Stimulated activated CD8-positive, alpha-beta memory T cell treated with anti-CD3 and anti-CD28 coated beads, Interleukin-15, amount 100 ng/mL, for 4 hours (primary cell): ENCODE measurements at places on chromosomes 1 and 21.

- no peak for DNase-seq
Observed at GRCh38 chr1:27143401-27143800, 11.5 kb downstream of the SLC9A1 start.

DNA sequence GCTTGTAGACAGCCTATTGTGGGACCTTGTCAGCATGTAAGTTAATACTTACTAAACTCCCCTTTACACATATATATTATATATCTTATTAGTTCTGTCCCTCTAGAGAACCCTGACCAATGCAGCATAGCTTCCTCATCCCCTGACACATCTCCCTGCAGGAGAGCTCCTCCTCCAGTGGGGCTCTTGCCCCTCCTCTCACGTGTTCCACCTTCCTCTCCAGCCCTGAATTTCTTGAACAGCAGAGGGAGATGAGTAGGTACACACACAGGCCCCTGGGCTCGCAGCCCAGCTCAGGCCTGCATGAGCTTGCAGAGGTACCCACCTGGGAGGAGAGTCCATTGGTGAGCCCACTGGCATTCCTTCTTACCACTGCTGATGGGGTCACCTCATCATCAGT is 27.3 kb upstream of the GOLT1A start:
- DNase-seq: no peak

- DNase-seq: no peak
Observed at GRCh38 chr1:224406216-224406615, 28.4 kb downstream of the WDR26 start.

DNA sequence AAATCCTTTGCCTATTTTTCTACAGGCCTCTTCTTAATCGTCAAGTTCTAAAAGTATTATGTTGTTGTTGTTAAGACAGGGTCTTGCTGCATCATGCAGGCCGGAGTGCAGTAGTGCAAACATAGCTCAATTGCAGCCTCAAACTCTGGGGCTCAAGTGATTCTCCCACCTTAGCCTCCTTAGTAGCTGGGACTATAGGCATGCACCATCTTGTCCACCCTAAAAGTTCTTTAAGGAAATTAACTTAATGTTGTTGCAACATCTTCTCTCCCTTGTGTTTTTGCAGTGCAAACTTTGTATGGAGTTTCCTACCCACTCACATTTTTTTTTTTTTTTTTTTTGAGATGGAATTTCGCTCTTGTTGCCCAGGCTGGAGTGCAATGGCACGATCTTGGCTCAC is 4.1 kb upstream of the VHLL start:
- no peak for DNase-seq

DNA sequence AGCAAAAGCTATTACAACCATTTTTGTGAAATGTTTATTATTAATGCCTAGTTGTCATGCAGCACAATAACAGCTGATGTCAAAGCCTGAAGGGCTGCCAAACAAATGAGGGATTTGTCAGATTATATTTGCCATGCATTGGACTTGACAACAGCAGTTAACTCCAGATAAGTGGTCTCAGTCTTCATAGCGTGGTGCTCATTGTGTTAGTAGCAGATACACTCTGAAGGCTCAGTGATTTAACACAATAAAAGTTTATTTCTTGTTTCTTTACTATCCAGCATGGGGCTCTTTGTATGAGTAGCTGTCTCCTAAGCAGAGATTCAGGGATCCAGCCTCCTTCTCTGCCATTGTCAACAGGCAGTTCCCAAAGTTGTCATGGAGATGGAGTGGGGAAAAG is 76.0 kb upstream of the PTGFRN start:
- DNase-seq: no peak

DNA sequence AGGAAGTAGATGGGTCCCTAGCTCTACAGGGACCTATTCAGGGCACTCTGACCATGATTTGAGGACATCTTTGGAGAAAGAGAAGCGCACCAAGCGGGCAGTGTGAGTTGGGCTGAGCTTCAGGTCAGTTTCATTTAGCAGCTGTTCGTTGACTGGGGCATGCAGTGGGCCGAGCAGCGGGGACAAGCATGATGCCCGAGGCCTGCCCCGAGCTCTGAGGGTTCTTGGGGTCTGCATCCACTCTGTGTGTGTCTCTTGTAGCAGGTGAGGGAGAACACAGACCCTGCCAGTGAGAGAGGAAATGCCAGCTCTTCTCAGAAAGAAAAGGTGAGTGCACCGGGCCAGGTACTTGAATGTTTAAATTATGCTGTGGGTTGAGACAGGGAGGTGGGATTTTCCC is 5.4 kb downstream of the THAP3 start:
- no peak for DNase-seq

DNA sequence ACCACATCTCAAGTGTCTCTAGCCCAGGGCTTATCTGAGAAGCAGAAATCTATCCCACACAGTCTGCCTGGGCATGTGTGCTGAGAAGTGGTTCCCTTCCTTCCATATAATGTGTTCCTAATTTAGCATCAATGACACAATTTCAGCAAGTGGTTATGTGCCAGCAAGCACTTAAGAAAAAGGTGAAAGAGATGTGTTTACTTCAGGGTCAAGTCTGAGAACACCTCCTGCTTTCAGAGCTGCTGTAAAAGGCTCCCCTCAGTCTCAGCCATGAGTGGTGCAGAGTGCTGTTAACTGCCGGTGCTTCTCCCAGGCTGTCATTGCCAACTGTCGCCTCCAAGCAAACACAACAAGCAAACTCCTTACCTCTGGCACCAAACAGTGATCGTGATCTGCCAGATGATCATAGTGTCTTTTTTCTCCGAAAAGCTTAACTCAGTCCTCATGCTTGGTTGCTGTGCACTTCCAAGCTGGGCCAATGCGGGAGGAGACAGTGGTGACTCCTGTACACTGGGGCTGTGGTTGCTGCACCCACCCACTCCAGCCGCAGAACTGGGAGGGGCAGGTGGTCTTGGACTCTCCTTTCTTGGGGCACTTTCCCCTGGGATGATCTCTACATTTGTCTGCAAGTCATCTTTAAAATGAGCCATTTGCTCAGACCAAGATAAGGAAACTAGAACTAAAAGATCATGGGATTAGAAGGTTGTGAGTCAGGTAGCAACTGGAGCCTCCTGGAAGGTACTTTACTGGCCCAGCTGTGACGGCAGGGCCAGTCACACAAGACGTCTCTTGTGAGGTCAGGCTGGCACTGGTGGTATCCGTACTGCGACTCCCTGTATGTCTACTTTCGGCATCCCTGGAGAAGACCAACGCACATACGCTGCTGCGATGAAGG is 32.4 kb downstream of the ATP1A1 start:
- DNase-seq: no peak
